NCI-H187 treated with DMSO at 0.1 percent for 48 hours (cell line): ENCODE measurements at places on chromosomes 2 and 18.

- no peak for DNase-seq
These were observed 51.8 kb upstream of the PMAIP1 start for GRCh38 chr18:59848002-59848401.

- no peak for DNase-seq
These were observed 795 bp downstream of the ANKRD39 start for GRCh38 chr2:96856776-96857666.

DNA sequence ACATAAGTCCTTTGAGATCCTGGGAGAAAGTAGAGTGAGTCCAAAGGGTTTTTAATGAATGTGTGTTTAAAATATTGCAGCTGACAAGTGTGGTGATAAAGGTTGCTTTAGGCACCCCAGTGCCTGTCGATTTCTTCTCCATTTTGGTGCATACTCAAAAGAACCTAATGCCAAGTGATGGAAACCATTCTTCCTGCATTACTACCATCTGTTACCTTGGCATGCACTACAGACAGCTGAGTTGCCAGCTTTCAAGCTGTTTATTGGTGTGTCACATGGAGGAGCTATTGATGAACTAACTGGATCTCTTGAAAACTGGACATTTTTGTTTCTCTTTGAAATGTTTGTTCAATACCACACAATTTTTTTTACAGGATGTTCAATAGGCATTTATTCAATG, 350.0 kb downstream of the AKAIN1 start:
- no peak for DNase-seq

DNA sequence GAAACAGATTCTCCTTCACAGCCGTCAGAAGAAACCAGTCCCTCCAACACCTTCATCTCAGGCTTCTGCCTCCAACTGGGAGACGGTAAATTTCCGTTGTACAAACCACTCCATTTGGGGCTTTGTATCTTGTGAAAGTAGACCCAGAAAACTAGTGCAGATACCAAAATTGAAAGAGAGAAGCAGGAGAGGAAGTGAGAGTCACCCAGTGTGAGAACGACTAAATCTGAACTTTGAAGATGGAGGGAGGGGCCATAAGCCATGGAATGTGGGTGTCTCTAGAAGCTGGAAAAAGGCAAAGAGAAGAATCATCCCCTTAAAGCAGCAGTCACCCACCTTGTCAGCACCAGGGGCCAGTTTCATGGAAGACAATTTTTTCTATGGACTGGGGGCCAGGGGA, 88.3 kb upstream of the LRATD1 start:
- no peak for DNase-seq

DNA sequence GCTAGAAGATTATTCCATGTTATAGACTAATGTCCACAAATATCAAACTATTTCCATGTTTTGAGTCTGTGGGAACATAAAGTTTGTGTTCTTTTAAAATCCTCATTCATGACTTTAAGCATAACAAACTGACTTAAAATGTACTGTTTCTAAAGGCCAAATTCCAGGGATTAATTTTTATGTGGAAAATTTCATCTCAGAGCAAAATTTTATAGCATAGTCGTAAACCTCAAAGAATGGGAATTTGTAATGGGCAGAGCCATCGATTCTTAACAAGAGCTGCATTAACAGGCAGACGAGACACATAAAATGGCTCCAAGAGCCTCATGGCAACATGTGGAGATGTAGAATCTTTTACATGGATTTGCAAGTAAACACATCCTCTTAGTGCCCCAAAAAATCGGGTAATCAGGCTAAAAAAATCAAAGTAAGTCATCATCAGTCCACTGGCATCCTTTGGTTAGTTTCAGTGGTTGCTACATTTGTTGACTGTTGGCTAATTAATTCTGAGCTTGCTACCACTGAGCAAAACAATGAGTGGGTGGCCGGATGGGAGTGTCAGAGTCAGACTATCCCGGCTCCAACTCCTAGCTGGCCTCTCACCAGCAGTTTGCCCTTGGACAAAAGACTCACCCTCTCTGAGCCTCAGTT, 119.6 kb downstream of the FAM210A start:
- no peak for DNase-seq

DNA sequence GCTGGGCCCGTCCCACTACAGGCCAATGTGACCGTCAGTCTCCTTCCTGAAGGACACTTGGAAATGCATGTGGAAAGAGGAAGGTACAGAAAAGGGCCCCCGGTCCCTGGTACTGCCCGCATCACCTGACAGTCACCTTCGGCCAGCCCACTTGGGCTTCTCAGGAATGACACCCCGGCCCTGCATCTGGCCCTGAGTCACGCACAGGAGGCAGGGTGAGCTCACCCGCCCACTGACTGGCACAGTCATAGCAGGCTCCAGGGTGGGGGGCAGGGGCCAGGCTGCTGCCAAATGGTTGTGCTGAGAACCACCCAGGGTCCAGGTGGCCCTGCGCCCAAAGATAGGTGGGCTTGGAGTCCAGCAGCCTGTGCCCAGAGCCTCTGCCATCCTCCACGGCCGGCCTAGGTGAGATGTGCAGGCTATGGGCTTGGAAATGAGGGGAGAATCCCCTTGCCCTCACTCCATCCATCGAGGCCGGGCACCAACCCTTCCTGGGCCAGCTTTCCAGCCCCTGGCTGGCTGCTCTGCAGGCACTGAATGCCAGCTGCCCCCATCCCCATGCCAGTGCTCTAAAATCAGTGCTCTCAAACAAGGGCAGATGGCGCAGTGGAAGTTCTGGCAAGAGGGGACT, 14.1 kb downstream of the EMX1 start:
- no peak for DNase-seq

GRCh38 chr2:96470636-96471035, 34.5 kb downstream of the NEURL3 start:
- DNase-seq = no peak

DNA sequence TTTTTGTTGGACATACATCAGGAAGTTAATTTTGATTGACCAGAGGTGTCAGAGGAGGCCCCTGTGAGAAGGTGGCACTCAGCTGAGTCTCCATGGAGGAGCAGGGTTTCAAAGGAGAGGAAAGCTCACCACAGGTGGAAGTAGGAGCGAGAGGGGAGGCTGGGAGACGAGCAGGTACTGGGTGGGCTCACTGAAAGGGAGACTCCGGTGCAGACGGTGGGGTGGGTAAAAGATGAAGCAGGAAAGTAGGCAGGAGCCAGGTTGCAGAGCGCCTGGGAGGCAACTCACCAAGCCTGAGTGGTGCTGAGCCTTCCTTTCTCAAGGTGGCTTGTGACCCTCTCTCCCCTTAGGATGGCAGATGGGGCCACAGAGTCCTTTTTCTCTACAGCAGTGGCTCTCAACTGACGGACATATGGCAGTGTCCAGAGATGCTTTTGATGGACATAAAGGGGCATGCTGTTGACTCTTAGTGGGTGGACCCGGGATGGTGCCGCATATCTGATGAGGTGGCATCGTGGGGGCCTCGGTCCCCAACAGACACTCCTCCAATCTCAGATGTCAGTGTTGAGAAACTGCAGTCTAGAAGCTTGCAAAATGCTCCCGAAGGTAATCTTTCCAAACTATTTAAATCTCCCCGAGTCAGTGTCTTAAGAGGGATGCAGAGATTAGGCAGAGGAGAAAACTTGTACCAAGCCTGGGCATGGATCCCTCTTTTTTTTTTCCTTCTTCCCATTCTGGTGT, 64.0 kb downstream of the LPIN1 start:
- DNase-seq = no peak

DNA sequence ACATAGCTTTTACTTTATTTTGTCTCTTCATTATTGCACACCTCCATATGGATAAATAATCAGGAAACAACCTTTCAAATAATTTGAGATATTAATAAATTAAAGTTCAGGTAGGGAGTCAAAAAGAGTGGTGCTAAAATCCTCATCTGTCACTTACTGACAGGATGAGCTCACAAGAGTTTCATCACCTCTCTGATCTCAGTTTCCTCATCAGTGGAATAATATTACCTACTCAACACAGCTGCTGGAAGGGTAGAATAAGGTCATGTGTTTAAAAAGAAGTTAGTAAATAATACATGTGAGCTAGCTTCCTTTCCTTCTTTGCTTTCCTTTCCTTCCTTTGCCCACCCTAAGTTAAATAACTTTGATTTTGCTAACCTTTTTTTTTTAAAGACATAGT, 61.9 kb downstream of the RDH14 start:
- no peak for DNase-seq

- DNase-seq = no peak
These were observed 94.3 kb upstream of the TMEM18 start for GRCh38 chr2:771538-771937.

GRCh38 chr2:42071791-42072190, 24.0 kb downstream of the PKDCC start:
- DNase-seq = no peak

DNA sequence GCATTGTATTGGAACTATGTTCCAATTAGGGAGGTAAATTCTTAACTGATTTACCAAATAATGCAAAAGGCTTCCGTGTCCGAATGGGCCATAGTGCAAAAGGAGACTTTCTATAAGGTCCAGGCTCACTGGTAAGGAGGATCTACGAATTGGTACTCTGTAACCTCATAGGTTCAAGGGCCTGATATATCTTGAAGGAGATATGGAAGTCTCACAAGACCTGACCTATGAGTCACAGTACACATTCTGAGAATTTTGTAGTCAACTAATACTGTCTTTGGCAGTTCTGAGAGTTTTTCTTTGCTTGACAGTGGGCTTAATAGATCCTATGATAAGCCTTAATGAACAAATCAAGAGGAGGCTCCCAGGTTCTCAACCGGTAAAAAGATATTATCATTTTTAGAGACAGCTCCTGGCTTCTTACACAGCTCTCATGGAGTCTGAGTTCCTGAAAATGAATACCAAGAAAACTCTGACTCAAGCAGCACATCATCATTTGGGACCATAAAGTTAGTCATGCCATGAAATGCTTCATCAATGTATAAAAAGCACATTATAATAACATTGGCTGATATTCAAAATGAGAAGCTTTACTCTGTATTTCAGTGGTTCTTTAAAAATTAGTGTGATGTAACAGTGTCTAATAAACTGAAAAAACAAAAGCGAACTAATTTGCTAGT, 1275.2 kb upstream of the CRIM1 start:
- no peak for DNase-seq

GRCh38 chr2:232412986-232413385, 6.3 kb downstream of the ALPG start:
- DNase-seq = no peak

DNA sequence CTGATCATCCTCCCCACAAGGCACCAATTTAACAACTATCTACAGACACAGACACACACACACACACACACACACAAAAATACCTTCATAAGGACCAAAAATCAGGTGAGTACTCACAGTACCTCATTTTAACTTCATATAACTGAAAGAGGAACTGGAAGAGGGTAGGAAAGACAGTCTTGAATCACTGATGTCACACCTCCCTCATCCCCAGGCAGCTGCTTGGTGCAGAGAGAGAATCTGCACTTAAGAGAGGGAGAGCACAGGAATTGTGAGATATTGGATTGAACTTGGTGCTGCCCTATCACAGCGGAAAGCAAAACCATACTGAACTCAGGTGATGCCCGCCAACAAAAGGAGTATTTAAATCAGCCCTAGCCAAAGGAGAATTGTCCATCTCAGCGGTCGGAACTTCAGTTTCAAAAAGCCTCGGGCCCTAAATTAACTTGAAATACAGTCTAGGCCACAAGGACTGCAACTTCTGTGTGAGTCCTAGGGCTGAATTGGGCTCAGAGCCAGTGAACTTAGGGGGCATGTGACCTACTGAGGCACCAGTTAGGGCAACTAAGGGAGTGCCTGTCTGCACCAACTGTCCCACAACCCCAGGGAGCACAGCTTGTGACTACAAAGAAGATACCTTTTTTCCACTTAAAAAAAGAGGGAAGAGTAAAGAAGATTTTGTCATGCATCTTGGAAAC, 211.1 kb downstream of the LRATD1 start:
- DNase-seq = no peak

- no peak for DNase-seq
These were observed 98.2 kb downstream of the EIPR1 start for GRCh38 chr2:3279236-3279960.
